Vagina (tissue), 2 donors: ENCODE measurements at places on chromosomes 6 and 20.
A peak's percentile ranks its signal among the peaks of the same experiment; 100 is the strongest.

GRCh38 chr20:50366270-50367103 lies 143.7 kb upstream of the PTPN1 start:
- DNase-seq: no peak

DNA sequence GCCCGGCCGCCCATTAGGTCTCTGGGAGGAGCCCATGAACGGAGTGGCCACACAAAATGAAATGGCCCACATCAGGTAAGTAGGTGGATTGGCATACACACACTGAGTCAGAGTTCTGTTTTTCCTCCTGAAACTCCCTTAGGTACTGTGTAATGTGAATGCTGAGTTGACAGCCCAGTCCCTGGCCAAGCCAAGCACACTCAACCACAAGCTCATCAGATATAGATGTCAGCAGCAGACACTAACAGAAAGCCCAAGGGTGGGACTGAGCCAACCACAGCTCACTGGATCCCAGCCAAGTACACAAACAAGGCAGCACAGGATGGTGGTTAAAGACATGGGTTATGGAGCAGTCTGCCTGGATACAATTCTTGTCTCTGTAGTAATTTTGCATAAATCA lies 403.4 kb downstream of the GJA1 start:
- DNase-seq: no peak

GRCh38 chr6:34986845-34987246 lies 97.8 kb downstream of the ANKS1A start:
- DNase-seq: no peak

DNA sequence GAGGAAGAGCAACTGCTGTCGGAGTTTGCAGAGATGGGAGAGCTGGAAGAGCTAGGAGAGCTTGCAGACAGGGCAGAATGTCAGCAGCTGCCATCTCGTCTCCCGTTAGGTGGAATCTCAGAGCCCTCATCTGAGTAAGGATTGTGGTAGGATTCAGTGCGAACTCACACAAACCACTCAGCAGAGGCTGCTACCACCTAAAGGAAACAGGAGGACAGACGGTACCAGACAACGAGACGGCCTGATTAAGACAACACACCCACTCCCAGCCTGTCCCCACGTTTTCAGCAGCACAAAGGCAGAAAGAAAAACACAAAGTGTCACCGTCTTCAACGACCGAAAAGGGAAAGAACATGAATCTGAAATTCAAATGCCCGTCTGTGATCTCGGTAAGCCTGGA lies 4.1 kb downstream of the LEMD2 start:
- no peak for DNase-seq

DNA sequence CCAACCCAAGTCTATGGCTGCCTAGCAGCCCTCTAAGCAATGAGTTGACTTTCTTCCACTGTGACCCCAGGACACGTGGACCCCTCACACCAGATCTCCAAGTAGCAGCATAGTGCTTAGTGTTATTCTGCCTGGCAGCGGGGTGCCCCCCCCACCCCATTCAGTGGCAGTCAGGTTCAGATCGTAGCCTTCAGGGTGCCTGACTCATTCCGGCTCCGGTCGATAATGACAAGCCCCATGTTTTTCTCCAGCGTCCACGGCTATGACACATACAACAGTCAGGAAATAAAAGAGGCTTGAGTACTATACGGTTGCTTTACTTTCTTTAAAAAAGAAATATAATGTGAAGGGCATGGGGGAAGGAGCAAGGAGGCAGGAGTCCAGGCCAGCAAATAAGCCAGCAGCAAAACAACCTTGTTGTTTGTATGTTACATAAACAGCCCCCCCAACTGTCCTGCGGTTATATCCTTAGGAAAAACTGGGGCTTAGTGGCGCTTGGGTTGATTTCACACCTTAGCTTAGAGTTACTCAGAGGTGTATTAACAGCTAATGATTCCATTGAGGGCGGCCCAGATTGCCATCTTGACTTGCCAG lies 23.1 kb downstream of the GNAS start:
- DNase-seq: peak; percentile 42

DNA sequence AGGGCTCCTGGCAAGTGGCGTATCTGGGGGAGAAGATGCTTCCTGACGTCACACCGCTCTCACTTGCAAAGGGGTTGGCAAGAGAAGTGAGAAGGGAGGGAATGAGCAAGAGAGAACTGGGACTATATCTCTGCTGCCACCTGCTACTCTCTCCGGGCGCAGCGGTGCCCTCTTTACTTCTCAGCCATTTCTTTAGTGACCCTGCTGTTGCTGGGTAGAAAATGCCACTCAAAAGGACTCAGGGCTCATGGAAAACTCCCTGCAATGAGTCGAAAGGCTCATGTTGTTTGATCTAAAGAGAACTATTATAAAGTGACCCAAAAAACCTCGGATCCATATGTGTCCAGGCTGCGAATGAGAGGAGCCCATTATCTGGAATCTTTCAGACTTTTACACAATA lies 401.8 kb downstream of the SAMD5 start:
- DNase-seq: no peak

- DNase-seq: no peak
Observed at GRCh38 chr20:46721476-46721875, 12.0 kb downstream of the SLC2A10 start.

- DNase-seq: no peak
Observed at GRCh38 chr6:131038597-131039344, 24.3 kb downstream of the EPB41L2 start.

DNA sequence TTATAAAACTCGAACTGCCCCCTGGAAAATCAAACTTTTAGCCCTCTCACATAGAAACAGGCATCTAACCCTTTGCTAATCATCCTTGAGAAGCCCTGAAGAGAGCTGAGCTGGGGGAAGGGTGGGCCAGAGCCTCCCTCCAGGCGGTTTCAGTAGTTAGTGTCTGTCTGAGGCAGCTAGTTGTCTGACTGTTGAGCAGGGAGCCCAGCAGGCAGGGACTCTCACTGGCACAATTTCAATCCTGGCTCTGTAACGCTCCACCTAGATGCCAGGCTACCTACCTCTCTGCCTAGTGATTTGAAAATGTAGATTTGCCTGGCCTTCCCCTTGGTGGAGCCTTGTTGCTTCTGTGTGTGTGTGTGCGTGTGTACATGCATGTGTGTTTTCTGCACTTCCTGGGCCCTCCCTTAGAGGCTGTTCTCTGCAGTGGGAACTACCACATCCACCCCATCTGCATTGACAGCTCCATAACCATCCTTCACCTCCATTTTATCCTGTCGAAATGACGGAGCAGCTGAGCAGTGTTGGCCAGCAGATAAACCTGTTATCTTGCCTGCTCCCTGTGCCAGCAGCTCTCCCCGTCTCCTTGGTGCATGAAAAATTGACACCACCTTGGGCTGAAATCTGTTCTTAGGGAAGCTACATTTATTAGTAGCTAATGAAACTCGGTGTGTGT lies 69.6 kb upstream of the VSTM2L start:
- DNase-seq: no peak

GRCh38 chr6:77548190-77548589 lies 84.9 kb upstream of the HTR1B start:
- DNase-seq: no peak

DNA sequence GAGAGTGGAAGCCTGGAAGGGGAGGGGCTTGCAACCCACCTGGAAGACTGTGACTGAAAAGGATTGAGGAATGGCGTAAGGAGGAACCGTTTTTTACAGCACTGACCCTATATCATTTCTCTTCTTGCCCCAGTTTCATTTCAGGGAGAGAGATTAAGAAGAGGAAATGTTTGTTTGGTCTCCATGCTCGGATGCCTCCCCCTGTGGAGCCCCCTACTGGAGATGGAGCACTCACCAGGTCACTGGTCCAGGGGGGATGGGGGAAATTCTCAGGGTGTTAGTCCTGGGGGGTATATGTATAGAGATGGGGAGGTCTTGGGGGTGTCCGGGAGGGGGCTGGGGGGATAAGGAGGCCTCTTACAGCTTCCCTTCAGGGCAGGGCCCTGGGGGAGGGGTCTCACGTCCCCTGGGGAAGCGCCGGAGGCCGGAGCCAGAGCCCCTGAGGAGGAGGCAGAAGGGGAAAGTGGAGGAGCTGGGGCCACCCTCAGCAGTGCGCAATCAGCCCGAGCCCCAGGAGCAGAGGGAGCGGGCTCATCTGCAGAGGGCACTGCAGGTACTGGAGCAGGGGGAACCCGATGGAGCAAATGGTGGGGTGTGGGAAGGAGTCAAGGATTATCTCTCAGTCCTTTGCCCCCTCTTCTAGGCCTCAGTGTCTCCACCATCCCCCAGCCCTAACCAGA lies 3.2 kb downstream of the CUTA start:
- DNase-seq: no peak

DNA sequence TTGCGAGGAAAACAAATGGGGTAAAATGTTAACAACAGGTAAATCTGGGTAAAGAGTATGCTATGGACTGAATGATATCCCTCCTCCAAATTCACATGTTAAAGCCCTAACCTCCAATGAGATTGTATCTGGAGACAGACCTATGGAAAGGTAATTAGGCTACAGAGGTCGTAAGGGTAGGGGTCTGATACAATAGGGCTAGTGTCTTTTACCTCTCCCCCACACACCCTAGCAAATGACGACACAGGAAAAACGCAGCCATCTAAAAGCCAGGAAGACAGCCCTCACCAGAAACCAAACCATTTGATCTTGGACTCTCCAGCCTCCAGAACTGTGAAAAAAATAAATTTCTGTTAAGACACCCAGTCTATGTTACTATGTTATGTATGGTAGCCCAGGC lies 20.6 kb upstream of the FBXO9 start:
- no peak for DNase-seq

DNA sequence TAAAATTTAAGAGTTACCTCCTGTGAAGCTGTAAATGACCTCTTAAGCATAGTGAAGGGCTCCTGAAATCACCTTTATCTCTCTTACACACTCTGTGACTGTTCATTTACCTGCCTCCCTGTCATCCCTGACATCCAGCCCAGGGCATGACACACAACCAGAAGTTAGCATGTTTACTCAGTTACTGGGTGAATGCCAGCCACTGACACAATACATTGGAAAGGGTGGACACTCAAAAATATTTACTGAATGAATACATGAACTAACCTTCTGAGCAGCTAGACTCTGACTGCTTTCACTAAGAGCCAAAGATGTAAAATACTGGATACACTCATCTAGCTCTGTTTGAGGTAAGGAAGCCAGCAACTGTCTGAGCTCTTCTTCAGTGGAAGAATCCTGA lies 25.3 kb downstream of the SERAC1 start:
- no peak for DNase-seq

DNA sequence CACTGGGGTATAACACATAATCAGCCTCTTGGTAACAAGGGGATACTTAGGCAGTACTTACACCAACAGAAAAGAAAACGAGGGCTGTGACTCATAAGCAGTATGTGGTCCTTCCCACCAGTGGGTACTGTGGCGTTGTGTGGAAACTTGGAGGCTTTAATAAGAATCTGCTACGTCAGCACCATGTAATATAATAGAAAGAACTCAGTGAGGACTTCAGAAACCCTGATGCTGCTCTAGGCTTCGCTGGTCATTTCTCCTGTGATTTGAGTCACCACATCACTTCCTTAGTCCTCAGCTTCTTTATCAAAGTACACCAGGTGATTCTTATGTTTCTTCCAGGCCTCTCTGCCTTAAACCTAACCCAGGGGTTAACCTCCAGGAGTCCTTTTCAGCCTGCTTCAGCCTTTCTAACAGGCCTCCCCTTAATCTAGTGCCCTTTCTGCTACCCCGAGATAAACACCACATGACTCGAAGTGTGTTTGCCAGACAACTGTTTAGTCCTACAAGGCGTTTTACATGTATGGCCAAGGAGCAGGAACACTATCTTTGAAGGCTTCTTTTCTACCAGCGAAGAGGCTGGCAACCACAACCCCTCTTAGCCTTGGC lies 68.5 kb downstream of the FYN start:
- no peak for DNase-seq

GRCh38 chr6:111759331-111759835 lies 113.9 kb downstream of the FYN start:
- no peak for DNase-seq

DNA sequence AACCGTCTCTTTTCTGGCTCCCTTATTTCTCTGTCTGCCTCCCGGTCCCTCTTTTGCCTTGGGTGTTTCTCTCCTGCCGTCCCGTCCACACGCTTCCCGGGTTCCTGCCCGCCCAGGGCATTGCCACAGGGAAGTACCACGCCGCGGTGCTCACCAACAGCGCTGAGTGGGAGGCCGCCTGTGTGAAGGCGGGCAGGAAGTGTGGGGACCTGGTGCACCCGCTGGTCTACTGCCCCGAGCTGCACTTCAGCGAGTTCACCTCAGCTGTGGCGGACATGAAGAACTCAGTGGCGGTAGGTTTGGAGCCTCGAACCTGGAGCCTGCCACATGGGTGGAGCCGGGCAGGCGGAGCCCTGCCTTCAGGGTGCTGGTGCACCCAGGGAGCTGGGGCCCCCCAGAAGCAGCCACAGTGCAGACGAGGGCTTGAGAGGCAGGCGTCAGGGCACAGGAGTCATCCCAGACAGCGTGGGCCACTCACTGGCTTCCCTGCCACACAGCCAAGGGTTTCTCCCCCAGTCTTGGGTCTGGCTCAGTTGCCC lies 21.3 kb downstream of the NPEPL1 start:
- peak; percentile 74 for DNase-seq

DNA sequence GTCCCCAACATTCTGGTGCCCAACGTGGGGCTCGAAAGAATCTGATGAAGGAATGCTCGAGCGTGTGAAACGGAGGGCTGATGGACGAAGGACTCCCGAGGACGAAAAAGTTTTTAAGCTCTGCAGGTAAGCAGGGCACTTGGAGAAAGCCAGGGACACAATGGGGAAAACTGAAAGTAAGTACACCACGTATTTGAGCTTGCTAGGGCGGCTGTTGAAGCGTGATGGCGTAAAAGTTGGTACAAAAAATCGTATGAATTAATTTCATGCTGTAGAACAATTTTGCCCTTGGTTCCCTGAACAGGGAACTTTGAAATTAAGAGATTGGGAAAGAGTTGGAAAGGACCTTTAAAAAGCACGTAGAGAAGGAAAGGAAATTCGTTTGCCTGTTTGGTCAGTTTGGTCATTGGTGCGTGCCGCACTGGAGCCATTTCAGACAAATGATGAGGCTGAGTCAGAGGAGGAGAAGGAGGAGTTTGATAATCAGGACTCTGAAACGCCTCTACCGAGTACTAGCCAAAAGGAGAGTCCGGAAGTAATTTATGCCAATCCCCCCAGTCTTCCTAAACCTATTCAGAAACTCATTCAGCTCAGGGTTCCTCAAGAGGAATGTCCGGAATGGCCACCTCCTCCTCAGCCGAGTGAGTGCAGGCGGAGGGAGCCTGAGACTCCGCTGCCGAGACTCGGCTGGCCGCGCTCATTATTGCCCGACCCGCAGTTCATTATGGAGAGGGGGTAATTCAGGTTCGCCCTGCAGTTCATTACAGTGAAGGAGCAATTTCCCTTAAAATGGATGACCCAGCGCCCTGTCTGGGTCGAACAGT lies 59.2 kb upstream of the PRSS16 start:
- DNase-seq: no peak

DNA sequence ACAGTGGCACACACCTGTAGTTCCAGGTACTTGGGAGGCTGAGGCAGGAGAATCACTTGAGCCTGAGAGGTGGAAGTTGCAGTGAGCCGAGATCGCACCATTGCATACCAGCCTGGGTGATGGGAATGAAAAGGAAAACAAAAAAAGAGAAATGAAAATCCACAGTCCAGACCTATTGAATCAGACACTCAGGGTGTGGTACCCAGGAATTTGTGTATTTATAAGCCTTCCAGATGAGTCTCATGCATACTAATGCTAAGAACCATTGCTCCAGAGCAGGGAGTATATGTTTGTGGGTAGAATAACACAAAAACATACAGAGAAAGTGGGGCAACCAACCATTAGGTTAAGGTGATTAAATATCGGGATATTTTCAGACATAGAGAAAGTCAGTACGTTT lies 36.1 kb upstream of the PLCB4 start:
- no peak for DNase-seq
